Stimulated activated CD4-positive, alpha-beta T cell treated with anti-CD3 and anti-CD28 coated beads, Interleukin-12 subunit alpha, Interleukin-12 subunit beta, amount 100 ng/mL, for 48 hours (primary cell): ENCODE measurements at places on chromosomes 2 and 18.

- DNase-seq = no peak
These were observed 164.6 kb downstream of the SEPTIN10 start for GRCh38 chr2:109448946-109449788.

DNA sequence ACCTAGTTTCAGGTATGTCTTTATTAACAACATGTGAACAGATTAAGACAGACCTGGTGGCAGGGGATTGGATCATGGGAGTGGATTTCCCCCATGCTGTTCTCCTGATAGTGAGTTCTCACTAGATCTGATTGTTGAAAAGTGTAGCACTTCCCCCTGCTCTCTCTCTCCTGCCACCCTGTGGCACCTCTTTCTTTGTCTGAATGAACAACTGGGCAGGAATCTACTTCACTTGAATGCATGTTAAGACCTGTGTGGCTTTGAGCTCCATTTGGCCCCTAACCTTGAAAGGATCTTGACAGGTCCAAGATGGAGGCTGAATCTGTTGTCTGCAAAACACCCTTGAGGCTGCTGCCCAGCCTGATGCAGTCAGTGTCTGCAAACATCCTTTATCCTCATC, 194.4 kb downstream of the RNF144A start:
- DNase-seq = no peak

DNA sequence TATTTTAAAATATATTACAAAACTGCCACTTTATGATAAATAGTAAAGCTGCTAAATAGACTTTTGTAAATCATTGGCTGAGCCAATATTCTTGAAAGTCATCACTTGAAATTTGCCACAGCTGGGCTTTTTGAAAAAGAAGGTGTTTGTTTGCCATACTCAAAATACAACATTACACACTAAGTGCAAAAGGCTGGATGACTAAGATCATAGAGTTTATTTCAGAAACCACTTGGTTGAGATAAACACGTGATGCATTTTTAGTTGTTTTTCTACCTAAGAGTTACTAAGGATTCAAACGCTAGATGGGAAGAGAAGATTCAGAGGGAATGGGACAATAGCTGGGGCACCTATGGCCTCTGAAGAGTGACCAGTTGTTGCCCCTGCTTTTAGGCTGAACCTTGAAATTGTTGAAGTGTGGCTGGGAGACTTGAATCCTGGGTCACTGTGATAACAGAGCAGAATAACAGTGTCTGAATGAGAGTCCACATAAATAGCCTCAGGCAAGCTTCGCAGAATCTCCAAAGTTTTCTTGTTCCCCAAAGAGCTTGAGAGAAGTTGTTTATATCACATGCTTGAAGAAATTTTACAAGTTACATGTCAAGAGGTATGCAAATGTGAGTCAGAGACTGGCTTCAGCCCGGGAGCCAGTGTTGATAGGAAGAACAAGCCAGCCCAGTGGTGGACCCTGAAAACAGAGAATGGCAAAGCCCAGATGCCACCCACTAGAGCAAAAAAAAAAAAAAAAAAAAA, 409.8 kb downstream of the GPD2 start:
- DNase-seq = no peak

- no peak for DNase-seq
These were observed 170.8 kb downstream of the PRKCE start for GRCh38 chr2:45822272-45822630.

DNA sequence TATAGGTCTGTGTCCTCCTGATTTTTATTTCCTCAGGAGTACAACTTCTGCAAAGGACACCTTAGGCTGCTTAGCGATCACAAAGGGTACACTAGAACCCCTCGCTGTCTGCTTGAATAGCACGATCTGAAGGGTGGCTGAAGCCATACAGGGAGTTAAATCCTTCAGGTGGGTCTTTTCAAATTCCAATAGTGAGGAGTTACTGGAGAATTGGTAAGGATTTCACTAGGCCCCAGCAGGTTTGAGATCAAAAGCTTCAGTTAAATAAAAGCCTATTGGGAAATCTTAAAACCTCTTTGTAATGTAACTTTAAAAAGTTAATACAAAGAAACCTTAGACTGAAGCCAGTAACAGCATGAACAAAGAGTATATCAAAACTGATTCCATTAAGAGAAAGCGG, 613.1 kb downstream of the ZEB2 start:
- DNase-seq = no peak

- no peak for DNase-seq
These were observed 29.2 kb downstream of the WIPF1 start for GRCh38 chr2:174568425-174568824.

GRCh38 chr2:179141206-179141605, 91.3 kb upstream of the CCDC141 start:
- DNase-seq = no peak

DNA sequence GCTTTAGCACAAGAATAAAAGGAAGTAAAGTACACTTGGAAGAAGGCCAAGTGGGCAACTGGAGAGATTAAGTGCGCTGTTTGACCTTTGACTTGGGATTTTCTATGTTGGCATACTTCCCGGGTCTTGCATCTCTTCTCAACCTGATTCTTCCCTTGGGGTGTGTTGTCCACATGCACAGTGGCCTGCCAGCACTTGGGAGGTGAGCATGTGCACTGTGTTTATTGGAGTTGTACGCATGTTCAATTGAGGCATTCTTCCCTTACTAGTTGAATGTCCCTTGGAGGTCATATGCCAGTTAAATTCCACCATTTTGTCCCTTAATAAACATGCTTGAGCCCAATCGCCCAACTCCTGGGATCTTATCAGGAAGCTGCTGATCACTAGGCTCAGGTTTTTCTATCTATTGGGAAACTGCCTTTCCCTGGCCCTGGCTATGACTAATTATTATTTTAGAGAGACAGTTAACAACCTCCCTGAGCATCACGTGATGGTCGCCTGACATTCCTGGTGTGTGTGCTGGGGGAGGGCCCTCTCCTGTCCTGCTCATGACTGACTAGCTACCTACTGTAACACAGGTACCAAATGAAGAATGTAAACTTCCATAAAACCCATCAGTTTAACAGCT, 62.5 kb upstream of the RAPGEF4 start:
- DNase-seq = no peak

DNA sequence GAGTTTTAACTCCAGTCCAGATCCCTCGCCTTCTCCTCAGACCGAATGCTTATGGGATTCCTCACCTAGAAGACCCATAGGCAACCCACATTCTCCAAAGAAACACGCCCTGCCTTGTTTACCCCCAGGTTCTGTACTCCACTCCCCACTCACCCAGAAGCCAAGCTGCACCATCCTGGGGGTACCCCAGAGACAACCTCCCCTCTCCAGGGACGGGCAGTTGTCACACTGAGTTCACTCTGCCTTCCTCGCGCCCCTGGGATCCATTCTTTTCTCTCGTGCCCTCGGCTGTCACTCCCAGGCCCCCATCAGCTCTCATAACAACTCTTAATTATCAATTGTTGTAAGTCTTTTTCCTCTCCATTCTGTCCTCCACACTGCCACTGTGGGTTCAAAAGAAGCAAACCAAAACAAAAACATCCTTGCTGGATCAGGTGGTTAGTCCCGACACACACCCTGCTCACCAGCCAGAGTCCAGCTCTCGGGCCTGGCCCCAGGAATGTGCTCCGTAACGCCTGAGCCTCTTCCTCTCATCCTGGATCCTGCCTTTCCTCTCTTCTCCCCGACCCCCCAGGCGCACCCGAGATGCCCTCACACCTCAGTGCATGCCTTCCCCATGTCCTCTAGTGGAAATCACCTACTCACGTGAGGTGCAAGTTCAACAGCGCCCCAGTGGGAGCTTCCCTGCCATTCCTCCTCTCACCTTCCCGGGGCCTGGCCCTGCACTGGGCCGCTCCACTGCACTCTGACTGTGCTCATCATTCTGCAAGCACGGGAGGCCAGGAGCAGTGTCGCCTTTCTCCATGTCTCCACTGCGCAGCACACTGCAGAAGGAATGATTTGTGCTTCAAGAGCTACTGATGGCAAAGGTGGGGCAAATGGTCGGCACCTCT, 20.7 kb downstream of the COX7A2L start:
- no peak for DNase-seq

- no peak for DNase-seq
These were observed 286.3 kb downstream of the PIEZO2 start for GRCh38 chr18:10863026-10863425.

DNA sequence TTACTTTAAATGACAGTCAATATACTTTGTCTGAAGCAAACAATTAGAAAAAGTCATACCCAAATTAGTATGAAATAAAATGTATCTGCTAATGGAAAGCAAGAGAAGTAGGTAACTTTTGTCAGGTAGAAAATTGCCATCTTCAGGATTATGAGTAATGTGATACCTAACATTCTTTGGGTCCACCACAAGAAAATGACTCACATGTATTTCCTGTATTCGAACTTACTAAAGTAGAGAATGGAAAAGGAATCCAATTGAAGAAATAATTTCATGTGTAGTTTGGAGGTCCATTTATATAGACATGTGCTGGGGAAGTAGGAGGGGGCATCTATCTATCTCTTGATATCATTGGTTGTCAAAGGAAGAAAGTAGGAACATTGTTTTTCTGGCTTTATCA, 636.2 kb upstream of the CHAC2 start:
- no peak for DNase-seq

DNA sequence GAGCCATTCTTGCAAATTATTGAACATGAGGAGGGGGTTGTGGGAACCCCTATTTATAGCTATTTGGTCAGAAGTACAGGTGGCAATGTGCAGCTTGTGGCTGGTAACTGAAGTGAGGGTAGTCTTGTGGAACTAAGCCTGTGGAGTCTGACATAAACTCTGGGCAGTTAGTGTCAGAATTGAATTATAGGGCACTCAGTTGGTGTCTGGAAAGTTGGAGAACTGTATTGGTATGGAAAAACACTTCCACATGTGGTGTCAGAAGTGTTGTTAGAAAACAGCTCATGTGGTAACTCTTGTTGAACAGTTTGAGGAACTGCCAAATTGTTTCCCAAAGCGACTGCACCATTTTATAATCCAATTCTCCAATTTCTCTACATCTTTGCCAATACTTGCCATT, 7.5 kb downstream of the RALBP1 start:
- no peak for DNase-seq

GRCh38 chr2:207296265-207296948, 130.7 kb upstream of the KLF7 start:
- DNase-seq = no peak

- no peak for DNase-seq
These were observed 5.9 kb downstream of the SCYGR4 start for GRCh38 chr2:227623226-227623625.

DNA sequence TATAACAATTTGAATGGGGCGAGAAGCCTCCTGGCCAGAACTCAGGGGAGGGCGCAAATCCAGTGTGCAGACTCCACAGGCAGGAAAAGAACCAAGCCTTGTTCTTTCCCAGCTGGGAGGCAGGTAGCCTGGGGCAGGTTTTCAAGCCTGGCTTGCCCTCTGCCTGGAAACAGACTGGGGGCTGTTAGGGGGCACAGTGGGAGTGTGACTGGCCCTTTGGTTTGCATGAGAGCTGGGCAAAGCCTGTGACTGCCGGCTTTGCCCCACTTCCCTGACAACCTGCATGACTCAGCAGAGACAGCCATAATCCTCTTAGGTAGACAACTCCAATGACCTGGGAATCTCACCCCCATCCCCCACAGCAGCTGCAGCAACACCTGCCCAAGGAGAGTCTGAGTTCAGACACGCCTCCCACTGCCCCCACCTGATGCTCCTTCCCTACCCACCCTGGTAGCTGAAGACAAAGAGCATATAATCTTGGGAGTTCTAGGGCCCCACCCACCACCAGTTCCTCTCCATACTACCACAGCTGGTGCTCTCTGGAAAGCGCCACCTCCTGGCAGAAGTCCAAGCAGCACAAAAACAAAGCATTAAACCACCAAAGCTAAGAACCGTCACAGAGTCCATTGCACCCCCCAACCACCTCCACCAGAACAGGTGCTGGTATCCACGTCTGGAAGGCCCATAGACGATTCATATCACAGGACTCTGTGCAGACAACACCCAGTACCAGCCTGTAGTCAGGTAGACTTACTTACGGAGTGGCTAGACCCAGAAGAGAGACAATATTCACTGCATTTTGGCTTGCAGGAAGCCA, 402.5 kb downstream of the STK39 start:
- DNase-seq = no peak

GRCh38 chr2:8095978-8096377, 585.9 kb upstream of the ID2 start:
- DNase-seq = no peak

DNA sequence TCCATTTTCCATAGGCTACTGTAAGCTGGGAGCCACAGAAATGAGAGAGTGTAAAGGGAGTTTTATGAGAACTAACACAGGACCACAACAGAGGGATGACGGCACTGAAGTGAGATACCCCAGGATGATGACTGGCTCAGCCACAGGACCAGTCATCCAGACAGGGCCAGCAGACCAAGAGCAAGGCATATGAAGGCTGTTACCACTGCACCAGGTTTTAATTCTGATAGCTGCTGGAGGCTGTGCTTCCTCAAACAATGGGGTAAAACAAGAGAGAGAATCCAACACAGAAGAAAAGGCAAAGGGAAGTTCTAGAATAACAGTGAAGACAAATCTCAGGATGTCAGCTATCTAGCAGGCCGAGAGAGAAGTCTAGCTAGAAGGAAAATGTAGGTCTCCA, 94.9 kb downstream of the BCL2 start:
- DNase-seq = peak; percentile 44

DNA sequence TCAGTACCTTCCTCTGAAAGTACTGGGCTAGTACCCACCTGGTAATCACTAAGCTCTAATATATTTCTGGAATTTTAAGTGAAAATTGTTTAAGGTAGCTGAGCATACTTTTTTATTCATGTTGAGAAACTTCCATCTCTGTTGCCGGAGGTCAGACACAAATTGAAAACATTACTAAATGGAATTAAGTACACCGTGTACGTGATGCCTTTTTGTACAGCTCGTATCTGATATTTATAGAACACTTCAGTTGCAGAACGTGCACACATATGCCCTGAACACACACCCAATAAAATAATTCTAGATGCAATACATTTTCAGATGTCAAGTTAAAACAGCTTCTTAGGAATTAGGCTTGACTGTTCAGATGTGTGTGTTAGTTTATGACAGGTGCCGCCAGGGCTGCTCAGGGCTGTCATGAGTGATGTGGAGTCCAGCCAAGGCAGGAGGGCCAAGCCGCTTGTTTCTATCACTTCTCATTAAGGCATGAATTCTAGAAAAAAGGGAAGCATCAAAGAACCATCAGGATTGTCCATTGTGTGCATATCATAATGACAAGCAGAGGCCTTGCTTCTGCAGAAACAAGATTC, 80.9 kb upstream of the FOSL2 start:
- DNase-seq = no peak

DNA sequence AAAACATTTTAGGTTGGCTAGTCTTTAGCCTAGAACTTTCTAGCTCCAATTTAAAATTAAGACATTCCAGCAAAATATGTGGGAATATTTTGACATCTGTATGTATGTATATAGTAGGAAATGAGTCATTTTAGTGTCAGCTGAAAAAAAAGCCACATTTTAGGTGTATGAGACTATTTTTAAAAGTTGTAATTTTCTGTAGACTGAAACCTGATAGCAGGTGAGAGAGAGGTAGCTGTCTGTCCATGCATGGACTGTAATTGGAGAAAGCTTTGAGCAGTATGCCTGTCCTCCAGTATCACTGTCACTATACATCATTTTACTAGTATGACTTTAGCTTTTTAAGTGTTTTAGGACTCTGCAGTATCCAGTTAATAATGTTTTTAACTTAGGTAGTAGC, 26.1 kb upstream of the PPP1R1C start:
- DNase-seq = no peak
